CD4-positive, CD25-positive, alpha-beta regulatory T cell (primary cell): ENCODE measurements at places on chromosomes 7 and 10. TPM values are rescaled to one million over a fixed set of nuclear protein-coding genes. Genes with fewer than 3 reads are reported as not detected.

Gene SYT15B
- total RNA-seq, result 0.15 TPM

Gene SAP25
- total RNA-seq, result 47.4 TPM

Gene CPA2
- total RNA-seq, result not detected

Gene IL2RA
- total RNA-seq, result 220 TPM

Gene CFAP69
- not detected for total RNA-seq

Gene OR6V1
- not detected for total RNA-seq

Gene GIMAP7
- 64.2 TPM for total RNA-seq

Gene MYL10
- not detected for total RNA-seq

Gene CYP3A7
- not detected for total RNA-seq

Gene TSPAN12
- not detected for total RNA-seq

Gene TFEC
- total RNA-seq, result 1.0 TPM

Gene MICALL2
- total RNA-seq, result 3.3 TPM

Gene RAB19
- total RNA-seq, result 6.7 TPM

Gene ETV1
- total RNA-seq, result 0.07 TPM

Gene ERLIN1
- 6.2 TPM for total RNA-seq

Gene MCMBP
- 36.1 TPM for total RNA-seq

Gene APBB1IP
- total RNA-seq, result 86.4 TPM

Gene FEZF1
- total RNA-seq, result not detected

Gene OPN4
- total RNA-seq, result not detected

Gene CLCN1
- not detected for total RNA-seq

Gene MOGAT3
- total RNA-seq, result not detected

Gene GNAT3
- total RNA-seq, result not detected

Gene SH2B2
- 0.89 TPM for total RNA-seq

Gene PDK4
- total RNA-seq, result not detected

Gene VWA2
- total RNA-seq, result 0.12 TPM

Gene STEAP2
- not detected for total RNA-seq

Gene HHEX
- 1.2 TPM for total RNA-seq
